ENCODE measurements at places on chromosomes 3 and 15.

GRCh38 chr3:60657972-60658371 lies 593.3 kb downstream of the FHIT start:
- DNase-seq: no peak

DNA sequence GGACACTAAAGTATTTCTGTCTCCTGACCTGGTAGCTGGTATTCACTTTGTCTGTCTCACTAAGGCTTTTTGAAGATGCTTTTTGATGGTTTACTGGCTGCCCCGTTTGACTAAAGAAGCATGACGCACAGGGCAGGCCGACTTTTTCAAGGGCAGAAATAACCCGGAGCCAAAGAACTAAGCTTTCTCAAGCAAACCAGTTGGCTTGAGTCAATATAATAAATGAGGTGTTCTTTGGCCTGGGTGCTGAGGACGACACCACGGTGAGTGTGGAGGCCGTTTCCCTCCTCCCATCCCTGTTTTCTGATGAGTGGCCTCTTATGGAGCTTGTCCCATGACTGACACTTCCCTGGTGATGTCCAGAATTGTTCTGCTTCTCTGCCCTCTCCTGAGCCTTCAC lies 220.9 kb downstream of the ITPR1 start:
- DNase-seq: no peak

DNA sequence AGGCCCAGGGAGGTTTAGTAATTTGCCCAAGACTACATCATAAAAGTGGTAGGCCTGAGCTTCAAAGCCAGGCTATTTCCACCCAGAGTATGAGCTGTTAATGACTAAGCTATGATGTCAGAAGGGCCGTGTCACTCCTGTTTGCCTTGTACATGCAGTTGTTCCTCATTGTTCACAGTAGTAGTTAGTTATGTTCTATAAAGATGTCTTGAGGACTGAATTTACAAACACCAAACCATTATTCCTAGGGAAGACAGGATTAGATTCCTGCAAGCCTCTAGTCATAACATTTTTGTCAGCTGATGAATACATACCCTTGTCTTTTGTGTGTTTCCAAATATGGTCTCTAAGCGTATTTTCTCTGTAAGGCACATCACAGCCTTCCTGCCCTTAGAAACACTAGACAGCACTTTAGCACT lies 20.9 kb upstream of the LARS2 start:
- DNase-seq: peak; percentile 58

GRCh38 chr3:33057320-33058298 lies 39.3 kb downstream of the GLB1 start:
- DNase-seq: no peak

DNA sequence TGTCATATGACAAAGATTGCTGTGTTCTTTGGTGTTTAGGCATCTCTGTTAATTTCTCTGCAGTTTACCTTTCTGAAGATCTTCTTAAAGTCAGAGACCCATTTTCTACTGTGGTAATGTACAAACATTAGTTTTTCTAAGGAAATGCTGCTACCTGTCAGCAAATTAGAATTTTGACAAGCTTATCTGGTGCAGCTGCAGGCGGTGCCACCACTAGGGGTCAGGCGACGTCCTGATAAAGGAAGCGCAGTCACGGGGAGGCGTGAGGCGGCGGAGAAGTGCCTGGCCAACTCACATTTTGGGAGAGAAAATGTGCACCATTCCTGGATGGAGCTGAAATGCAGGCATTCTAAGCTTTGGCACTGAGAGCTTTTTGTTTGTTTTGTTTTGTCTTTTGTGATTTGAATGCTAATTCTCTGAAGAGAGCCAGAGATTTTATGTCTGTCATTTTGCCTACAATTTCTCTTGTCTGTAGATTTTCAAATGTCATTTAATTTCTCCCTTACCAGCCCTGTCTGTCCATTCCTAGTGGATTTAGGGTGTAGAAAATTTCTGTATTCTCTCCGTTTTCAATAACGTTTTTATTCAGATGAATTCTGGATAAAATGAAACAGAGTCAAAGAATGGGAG lies 24.9 kb upstream of the SIAH2 start:
- DNase-seq: peak; percentile 76

DNA sequence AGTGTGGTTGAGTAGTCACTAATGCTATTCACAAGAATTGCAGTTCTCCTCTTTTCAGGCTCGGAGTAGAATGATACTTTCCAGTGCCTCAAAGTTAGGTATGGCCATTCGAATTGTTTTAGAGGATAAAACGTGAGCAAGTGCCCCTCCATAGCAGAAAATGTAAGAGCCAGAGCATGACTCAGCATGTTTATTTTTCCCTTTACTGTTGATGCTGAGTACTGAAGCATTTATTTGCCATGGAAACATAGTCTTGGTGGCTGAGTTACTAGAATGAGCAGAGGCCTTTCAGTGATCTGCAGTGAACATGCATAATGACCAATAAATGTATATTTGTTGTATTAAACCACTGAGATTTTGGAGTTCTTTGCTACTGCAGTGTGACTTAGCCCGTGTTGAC lies 540.6 kb downstream of the NLGN1 start:
- DNase-seq: no peak

DNA sequence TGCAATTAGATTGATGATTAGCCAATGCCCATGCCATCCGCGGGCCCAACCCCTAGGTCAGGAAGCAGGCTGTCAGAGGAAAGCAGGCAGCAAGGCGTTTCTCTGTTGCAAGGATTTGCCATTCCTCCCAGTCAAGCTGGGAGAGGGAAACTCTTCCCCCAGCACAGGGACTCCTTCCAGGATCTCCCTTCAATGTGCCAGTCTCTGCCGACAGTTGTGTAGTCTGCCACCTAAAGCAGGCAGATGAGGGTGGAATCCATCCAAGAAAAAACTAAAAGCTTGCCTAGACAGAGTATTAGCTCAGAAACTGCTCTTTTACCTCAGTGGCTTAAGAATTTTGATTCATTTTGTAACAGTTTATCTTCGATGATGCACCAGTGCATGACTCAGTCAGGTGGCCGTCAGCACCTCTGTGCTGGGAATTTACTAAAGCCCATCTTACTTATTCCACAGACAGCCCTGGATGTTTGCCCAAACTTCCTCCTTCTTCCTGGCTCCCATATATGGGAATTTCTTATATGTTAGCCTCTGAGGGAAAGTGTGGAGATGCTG lies 501.5 kb upstream of the THBS1 start:
- DNase-seq: no peak

- peak; percentile 68 for DNase-seq
Measured at GRCh38 chr15:28975766-28976179, 90.0 kb downstream of the APBA2 start.
